Right lung (tissue), 10 donors: ENCODE measurements at places on chromosomes 16 and 17. TPM values are rescaled to one million over a fixed set of nuclear protein-coding genes. Genes with fewer than 3 reads are reported as not detected.

DNA sequence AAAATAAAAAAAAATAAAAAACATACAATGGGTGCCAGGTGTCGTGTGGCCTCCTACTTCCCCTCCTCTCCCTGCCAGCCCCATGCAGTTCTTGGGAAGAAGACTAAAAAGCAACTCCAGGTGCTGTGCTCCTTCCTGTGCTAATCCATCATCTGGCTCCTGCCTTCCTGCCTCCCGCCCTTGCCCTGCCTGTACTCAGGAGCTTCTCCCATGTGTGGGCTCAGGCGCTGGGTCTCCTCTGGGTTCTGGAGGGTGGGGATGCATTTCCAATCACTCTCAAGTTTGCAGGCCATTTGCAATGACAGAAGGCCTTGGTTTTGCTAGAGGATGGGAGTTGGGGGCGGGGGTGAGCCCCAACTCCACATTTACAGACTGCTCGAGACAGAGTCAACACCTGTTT, 122.9 kb downstream of the SDK2 start:
- DNase-seq, result no peak

DNA sequence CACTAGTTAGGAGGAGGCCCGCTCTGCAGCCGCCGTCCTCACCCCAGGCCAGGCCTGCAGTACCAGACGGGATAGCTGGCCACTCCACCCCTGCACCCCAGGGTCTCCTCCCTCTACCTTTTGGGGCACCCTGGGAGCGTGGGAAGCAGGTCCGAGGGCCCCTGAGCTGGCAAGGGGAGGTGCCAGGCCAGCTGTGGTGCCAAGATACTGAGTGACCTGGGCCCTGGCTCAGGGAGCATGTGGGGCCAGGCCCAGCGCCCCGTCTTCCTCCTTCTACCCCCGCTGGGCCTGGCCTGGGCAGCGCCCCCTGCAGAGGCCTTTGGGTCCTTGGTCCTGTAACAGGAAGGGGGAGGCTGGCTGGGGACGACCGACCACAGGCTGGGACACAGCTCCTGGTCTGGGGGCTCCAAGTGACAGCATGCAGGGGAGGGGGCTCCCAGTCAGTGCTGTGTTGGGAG, 13.0 kb downstream of the PAM16 start:
- DNase-seq, result no peak

DNA sequence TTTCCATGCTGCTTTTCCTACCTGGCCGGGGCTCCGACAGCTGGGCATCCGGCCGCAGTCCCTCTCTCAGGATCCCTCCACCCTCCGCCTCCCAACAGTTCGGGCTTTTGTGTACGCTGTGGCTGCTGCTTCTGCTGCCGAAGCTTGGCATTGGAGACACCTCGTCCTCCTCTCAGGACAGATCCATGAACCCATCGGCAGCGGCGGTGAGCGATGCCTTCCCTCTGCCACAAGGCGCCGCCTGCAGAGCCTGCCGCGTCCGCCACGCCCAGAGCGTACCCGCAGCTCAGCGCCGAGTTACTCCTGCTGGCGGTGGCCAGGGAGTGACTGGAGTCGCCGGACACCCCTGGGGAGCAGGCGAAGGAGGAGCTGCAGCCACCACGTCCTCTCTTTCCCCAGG, 2032.8 kb downstream of the TP53TG3F start:
- DNase-seq, result no peak

GRCh38 chr16:79261481-79261940, 339.0 kb downstream of the MAF start:
- DNase-seq, result no peak

- no peak for DNase-seq
Observed at GRCh38 chr16:30040221-30040620, 9.2 kb upstream of the TLCD3B start.

- DNase-seq, result no peak
Observed at GRCh38 chr17:54013072-54013471, 190.3 kb downstream of the KIF2B start.

DNA sequence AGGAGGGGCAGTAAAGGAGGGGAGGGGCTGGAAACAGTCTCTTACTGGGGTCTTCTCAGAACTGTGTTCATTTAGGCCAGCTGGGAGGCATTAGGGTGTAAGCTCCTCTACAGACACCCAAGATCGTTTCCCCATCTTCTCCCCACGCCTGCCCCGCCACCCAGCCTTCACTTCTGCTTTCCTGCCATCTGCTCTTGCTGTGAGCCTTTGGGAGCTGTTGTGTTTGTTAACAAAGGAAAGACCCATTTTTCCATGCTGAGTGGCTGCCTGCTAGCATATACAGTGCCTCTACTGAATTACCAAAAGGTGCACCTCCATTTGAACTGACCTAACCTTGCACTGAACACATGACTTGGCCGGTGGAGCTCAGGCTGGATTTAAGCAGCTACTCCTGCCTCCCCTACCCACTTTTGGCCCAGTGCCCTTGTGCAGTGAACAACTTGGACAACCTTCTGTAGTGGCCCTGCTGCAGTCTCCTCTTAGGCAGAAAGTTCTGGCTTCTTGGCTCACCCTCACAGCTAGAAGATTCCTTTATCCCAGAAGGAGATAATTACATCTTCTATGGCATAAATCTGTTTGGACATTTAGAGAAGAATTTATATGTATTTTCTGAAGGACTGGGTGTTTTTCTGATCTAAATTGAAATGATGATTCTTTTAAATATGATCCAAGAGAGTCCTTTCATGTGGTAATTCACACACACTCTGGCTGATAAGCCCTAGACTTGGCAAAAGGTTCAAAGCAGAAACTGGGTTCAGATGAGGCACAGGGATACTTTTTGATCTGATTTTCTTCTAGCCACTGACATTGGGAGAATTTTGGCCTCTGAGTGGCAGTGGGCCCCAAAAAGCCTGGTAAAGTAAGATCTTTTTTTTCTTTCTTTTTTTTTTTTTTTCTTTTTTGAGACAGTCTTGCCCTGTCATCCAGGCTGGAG, 81.9 kb upstream of the HNF1B start:
- no peak for DNase-seq

DNA sequence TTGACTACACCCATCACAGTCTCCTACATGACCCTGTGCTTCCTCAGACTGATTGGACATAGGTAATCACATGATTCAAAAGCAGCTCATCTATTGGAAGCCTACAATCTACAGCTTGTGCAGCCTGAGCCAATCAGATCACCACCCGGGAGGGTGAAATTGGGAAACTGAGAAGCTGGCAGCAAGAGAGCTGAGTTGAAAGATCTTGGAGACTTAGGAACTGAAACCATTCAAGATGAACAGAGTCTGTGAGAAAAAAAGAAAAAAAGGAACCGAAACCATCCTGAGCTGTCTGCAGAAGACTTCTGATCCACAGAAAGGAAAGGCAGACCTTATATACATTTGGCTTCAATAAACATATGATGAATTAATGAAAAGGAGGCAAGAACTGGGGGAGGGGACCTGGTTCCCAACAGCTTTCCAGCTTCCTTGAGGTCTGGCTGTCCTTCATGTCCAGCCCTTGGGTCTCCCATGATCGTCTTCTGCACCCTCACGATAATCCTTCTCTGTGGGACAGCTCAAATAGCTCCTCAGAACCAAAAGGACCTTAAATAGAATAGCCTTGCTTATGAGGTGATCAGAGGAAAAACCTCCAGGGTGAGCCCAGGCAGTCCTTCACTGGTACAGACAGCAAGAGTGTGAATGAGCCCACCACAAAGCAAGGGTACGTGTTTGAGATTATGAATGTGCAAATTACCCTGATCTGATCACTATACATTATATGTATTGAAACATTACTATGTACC, 32.6 kb downstream of the PLXDC1 start:
- DNase-seq, result no peak

DNA sequence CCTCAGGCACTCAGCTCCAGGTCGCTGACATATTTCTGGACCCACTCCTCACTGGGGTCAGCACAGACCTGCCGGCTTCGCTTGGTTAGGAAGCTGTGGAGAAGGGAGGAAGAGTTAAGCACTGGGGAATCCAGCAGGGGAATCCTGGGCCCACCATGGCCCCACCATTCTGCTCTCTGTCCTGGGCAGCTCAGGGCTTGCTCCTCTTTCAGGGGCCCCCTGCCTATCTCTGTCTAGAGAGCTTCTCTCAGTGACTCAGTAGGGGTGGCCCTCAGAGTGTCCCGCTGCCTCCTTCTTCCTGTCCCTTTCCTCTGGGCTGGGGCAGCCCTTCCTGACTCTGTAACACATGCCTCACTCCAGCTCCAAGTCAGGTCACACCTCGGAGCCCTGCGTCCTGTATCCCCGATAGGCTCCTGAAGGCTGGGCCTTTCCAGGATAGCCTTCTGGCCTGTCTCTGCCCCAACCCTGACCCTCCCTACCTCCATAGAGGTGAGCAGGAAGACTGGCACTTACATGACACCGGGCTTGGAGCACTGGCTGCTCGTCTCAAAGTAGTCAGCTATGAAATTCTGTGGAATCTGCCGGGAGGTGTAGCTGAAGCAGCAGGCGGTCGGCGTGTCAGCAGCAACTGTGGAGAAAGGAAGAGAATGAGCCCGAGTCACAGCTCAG, 1.1 kb downstream of the CCL3 start:
- DNase-seq, result no peak

DNA sequence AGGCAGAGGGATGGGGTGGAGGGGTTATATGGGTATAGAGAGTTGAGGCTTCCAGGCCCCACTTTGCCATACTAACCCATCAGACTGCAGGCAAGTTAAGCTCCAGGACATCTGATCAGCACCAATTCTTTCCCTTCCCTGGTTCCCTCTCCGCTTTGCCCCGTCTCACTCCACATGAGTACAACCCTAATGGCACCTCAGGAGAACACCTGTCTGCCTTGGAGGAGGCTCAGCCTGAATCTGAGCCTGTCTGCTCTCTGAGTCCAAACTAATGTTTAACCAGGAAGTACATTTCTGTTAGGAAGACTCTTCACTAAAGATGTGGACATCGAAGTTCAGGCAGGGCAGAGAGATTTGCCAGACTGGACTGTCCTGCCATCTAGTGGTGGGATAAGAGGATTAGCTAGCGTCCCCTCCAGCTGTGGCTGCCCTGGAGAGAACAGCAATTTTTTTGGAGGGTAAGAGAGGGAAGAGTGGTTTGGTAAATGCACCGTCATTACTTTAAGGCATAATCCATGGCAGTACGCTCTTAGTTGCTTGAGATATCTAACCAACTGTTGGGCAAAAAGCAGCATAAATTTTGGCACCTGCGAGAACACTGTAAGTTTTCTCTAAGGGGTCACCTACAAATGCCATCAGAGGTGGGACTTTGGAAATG, 29.2 kb upstream of the LRRC75A start:
- DNase-seq, result peak; percentile 75

- no peak for DNase-seq
Observed at GRCh38 chr16:53692146-53692545, 11.5 kb downstream of the RPGRIP1L start.

GRCh38 chr16:21283521-21284289, 5.6 kb upstream of the CRYM start:
- no peak for DNase-seq

GRCh38 chr16:53465606-53466280, 31.5 kb downstream of the RBL2 start:
- no peak for DNase-seq

DNA sequence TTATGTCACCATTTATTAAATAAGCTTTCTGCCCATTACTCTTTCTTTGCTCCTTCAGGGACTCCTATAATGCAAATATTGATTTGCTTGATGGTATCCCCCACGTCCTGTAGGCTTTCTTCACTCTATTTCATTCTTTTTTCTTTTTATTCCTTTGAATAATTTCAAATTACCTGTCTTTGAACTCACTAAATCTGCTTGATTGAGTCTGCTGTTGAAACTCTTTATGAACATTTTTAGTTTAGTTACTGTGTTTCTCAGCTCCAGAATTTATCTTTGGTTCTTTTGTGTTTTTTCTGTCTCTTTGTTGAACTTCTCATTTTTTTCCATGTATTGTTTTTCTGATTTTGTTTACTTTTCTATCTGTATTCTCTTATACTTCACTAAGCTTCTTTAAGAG, 254.4 kb upstream of the CCL2 start:
- no peak for DNase-seq

DNA sequence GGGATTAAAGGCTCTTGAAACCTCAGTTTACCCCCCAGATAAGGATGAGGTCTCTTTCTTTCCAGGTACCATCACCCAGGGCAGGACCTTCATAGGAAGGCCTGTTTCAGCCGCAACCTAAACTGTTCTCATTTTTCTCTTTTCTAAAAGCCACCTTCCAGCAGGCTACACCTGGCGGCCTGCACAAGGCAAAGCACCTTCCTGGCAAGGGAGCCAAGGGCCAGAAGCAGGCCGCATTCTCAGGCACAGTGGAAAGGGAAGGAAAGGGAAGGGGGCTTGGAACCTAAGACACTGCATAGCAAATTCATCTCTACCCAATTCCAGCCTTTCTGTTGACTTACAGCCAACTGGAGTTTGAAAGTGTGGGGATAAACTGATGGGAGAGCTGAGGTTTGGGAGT, 8.9 kb upstream of the NDEL1 start:
- no peak for DNase-seq

GRCh38 chr17:64448665-64449512, at the start of gene MILR1:
TSS of gene MILR1 (plus strand) at chr17:64449115. CDS start at chr17:64449169, 54 bp downstream.
- no peak for DNase-seq

COX4I1 gene
- 371 TPM for polyA plus RNA-seq

C16orf90 gene
- not detected for polyA plus RNA-seq

KRT39 gene
- polyA plus RNA-seq, result not detected

- DNase-seq, result no peak
Observed at GRCh38 chr17:76462556-76463290, 4.7 kb upstream of the AANAT start.

- no peak for DNase-seq
Observed at GRCh38 chr17:47745037-47745380, 12.0 kb downstream of the TBX21 start.

DNA sequence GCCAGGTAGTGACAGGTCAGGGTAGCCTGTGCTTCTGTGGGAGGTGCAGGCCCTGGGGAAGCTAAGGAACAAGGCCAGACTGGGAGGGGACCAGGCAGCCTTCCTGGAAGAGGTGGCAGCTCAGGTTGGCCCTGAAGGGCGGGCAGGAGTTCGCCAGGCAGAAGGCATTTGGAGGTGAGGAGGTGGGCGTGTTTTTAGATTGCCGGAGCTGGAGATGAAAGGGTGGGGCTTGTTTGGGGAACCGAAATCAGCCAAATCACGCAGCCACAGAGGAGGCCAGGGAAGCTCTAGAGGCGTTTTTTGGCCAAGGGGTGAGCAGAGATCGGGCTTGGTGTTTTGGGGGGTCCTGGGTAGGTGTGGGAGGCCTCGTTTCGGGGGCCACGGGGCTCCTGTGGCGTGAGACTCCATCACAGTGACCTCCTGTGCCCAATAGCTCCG, 7.6 kb downstream of the ADCY7 start:
- no peak for DNase-seq
